ENCODE measurements at places on chromosomes 11 and 22.

DNA sequence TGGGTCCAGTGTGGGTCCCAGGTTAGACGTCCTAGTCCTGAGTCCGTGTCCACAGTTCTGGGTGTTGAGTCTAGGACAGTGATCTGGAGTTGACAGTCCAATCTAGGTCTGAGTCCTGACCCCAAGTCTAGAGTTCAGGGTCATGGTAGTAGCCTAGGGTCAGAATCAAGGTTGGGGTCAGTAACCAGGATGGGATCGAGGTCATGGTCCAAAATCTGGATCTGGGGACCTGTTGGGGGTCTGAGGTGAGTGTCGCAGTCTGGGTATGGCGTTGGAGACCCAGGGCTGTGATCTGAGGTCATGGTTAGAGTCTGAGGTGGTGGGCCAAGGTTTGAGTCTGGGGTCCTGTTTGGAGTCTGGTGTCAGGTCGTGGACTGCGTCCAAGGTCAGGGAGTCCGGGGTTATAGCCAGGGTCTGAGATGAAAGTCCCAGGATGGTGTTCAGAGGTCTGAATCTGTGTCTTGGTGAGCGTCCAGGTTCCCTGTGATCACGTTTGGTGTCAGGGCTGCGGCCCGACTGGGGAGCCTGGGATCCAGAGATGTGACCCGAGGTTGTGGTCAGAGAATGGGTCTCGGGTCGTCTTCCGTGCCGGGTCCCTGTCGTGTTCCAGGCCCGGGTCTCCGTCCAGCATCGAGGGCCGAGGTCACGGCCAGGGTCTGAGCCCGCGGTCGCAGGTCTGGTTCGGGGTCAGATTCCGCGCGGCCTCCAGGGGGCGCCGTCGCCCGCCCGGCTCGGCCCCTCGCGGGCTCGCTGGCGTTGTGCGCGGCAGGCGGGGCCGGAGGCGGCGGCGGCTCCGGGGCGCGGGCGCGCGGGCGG lies 432 bp upstream of the GRK2 start:
- peak; percentile 80 for DNase-seq

- DNase-seq: no peak
Measured at GRCh38 chr22:27029584-27030130, 372.3 kb downstream of the MIAT start.

DNA sequence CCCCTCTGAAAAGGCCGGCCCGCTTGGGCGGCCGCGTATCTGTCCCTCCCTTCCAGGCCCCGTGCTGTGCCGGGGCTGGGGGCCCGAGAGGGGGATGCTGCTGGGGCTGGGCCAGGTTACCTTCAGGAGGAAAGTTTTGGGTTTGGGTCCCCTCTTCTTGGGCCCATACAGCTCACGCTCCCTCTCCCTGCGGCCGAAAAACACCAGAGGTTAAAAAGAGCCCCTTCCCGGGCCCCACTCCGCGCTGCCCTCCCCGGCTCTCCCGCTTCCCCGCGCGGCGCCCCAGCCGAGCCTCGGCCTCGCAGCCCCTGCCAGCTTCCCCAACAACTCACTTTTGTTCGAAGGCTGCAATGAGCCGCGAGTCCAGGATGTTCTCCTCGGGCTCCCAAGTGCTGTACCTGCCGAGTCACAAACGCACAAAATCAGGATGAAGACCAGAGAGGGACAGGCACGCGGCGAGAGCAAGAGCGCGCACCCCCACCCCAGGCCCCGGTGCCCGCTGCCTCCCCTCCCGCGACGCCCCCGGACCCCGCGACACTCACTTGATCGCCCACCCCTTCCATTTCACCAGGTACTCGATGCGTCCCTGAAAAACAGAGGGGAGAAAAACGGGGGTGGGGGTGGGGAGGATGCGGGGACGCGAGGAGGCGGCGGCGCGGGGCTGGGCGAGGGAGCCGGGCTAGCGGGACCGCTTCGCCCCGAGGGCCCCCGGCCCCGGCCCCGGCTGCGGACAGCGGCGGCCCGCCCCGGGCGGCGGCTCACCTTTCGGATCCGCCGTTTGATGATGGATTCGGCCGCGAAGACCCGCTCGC lies 450 bp downstream of the CBX6 start:
- DNase-seq: peak; percentile 46

DNA sequence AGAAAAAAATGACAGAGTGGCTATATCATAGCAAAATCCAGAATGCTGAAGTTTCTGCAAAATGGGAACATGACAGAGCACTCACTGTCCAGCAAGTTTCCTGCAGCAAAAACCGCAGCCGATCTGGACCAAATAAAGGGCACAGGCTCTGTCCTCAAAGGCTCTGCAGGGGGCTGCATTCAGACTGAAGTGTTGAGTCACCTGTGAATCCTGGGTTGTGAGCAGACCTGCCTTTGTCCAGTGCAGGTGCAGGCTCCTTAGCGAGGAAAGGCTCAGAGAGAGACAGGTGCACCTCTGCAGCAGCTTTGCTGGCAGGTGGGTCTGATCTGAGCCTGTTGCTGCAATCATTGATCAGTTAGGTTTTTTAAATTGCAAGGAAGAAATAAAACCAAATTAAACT lies 29.3 kb upstream of the NFAM1 start:
- DNase-seq: no peak

DNA sequence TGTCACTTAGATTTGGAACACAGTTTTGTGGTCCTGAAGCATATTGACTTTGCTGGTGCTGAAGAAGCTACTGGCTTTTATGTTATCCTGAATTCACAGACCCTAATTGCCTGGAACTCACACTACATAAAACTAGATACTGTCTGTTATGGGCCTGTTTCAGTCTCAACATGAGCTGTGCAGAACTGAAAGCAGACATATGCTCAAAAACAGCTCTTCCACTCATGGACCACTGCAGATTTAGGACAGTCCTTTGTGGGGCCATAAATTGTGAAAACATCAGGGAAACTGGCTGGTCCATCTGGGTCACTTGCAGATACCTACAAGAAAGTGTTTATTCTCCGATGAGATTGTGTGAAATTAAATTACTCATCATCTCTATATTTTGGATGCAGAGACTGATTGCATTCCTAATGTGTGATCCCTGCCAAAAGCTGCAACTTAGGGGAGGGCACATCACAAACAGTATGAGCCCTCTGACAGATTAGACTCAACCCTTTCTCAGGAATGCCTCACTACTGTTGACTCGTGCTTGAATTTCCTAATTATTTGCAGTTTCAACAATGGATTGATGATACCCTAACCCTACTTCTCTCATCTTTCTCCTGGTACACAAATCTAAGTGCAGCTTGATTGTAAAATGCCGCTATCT lies 10.2 kb upstream of the CLNS1A start:
- no peak for DNase-seq

GRCh38 chr11:17165247-17165890 lies 42.4 kb downstream of the PIK3C2A start:
- DNase-seq: no peak

DNA sequence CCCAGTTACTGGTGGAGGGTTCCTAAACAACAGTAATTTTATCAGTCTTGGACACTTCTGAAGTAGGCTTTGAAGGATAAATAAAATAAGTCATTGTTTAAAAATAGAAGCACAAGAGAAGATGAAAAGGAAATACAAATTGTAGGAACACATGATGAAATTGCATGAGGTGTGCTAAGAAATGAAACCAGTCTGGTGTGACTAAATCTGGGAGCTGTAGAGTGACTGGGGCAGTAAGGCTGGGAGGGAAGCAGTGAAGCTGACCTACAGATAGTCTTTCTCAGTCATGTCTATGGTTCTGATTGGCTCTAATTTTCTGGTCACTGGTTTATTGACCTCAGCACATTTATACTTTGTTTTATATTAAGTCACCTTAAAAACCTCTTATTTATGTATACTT lies 139.1 kb downstream of the SLC17A6 start:
- DNase-seq: no peak

- DNase-seq: no peak
Measured at GRCh38 chr22:44127356-44127755, 53.4 kb upstream of the PARVG start.

DNA sequence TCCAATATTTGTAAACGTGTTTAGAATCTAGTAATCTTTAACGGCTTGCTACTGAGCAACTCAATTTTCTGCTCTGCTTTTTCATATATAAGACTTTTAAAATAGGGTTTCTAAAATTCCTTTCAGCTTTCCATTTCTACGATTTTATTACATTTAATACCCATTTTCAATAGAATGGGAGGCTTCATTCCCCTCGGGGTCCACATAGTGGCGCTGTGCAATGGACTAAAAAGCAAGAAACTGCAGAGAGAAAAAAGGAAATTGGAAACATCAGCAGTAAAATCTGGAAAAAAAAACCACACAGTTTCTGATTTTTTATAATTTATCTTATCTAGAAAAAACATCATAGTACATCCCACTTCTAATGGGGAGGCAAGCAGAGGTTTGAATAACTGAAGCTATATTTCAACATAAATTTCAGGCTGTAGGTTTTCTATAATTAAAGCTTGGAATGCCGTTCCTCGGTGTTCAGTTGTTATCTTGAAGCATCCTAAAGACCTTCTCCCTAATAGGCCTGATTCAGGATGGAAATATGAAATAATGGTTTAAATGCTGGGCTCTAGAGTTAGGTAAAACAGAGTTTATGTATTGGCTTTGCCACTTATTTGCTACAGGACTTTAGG lies 18.7 kb upstream of the JHY start:
- DNase-seq: peak; percentile 65

- DNase-seq: no peak
Measured at GRCh38 chr22:16954060-16954403, 54.0 kb downstream of the GAB4 start.

GRCh38 chr22:48428631-48429371 lies 1398.9 kb downstream of the BRD1 start:
- no peak for DNase-seq

GRCh38 chr22:24380220-24380904 lies 47.0 kb upstream of the ADORA2A start:
- no peak for DNase-seq

DNA sequence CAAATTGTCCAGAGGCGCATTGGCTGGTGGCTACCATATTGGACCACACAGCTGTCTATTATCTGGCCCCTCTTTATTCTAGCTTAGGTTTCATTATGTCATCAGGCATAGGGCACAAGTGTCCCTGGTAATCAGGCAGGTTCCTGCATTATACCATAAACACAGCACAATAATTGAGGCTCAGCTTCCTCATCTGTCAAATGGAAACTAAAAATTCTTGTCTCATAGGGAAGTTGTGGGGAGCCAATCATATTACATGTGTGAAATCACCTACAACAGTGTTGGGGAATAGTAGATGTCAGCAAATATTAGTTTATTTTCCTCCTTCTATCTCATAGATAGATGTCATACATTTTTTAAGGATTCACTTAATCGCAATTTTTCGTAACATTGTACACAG lies 231.0 kb upstream of the SORL1-AS1 start:
- no peak for DNase-seq

GRCh38 chr11:131884461-131885073 lies 514.2 kb downstream of the NTM start:
- no peak for DNase-seq

DNA sequence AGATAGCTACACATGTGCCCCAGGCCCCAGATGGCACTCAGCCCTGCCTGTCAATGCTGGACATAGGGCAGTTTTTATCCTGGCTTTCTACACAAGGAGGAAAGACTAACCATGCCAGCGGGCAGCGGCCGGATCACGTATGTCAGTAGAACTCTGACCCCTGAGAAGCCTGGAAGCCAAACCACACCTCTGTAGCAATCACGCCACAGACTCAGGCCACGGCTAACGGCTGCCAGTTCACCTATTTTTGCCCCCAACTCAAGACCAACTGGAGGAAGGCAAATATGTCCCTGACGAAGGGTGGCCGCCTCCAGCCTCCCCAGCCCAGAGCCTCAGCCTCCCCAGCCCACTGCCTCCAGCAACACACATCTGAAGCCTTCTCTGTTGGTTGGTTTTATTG lies 7.2 kb upstream of the CD81 start:
- DNase-seq: no peak

- no peak for DNase-seq
Measured at GRCh38 chr11:109864834-109865547, 228.2 kb upstream of the ZC3H12C start.

DNA sequence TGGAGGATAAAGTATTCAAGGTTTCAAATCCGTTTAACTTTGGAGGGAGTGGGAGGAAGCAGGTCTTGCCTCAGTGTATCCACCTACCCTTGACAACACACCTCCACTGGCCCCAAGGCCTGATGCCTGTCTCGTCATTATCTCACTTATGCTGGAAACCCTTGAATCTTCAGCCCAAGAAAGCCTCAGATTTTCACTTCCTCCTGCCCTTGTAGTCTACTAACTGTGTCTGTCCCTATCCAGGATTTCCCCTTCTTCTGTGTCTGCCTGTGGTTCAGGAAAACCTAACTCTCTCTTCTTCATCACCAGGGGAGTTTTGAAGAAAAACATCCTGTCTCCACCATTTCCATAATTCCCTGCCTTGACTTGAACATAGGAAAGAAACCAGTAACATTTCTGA lies 56.1 kb downstream of the SYT9 start:
- no peak for DNase-seq

GRCh38 chr11:128346804-128347203 lies 240.6 kb downstream of the ETS1 start:
- no peak for DNase-seq

GRCh38 chr11:57604296-57605027 lies 7.0 kb downstream of the SERPING1 start:
- no peak for DNase-seq

- peak; percentile 36 for DNase-seq
Measured at GRCh38 chr11:11157185-11157584, 195.9 kb downstream of the CSNK2A3 start.

- no peak for DNase-seq
Measured at GRCh38 chr11:10386861-10387205, 68.2 kb upstream of the AMPD3 start.

DNA sequence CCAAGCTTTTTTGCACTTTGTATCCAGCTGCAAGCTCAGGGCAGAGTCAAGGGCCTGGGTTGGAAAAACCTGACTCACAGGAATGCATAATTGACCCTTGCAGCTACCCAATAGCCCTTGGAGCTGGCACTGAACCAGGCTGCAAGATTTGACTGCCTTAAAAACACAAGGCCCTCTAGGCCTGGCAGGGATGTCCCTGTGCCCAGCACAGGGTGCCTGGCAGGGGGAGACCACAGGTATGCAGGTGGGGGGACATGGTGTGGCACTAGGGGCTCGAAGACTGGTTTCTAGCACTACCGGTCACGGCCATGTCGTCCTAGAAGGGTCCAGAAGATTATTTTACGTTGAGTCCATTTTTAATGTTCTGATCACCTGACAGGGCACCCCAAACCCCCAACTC lies 30.2 kb downstream of the SBF1 start:
- DNase-seq: no peak

DNA sequence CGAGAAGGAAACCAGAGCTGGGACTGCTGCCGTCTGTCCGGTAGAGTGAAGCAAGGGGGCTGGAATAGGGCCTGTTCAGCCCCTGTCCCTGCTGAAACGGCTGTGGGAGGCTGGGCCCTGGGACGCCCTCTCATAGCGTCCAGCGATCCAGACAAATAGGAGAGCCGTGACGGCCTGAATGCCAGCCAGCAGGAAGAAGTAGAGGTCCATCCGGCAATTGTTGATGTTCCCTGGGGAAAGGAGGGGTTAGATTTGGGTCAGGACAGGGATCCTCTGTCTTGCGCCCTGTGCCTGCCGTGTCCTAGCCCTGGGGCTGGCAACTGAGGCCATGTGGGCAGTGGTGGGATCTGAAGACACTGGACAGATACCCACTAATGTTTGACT lies 12.9 kb downstream of the TMEM132A start:
- no peak for DNase-seq
